NCI-H187 treated with DMSO at 0.1 percent for 48 hours (cell line): ENCODE measurements at places on chromosomes 2 and 18.

- DNase-seq = no peak
Measured at GRCh38 chr18:48680339-48681250, 141.8 kb downstream of the CTIF start.

DNA sequence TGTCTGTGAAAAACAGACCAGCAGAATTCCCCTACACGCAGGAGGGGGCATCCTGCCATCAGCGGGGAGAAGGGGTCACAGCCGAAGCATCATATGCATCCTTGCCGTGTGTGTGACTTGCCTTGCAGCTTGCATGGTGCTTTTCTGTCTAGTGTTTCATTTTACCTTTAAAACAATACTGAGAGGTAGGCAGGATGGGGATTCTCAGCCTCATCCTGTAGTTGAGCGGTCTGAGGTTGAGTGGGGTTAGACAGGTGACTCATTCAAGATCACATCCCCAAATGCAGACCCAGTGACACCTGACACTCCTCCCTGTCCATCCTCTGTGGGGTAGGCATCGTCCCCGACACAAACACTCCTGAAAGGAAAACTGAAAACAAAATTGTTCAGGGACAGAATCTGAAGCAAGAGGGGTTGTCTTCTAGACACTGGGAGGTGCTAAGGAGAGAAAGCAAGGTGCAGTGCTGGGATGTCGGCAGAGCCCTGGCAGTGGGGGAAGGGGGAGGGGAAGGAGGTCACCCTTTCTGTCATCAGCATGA lies 7.9 kb downstream of the ARL4C start:
- no peak for DNase-seq

- DNase-seq = no peak
Measured at GRCh38 chr18:73947180-73947921, 200.3 kb downstream of the FBXO15 start.

DNA sequence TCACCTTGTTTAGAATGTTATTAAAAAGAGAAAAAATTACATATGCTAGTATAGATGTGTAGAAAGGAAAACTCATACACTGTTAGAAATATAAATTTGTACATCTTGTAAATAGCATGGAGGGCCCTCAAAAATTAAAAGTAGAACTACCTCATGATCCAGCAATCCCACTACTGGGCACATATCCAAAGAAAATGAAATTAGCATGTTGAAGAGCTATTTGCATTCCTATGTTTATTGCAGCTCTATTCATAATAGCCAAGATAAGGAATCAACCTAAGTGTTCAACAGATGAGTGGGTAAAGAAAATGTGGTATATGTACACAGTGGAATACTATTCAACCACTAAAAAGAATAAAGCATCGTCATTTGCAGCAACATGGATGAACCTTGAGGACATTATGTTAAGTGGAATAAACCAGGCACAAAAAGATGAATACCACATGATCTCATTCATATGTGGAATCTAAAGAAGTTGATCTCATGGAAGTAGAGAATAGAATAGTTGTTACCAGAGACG lies 251.5 kb upstream of the THUMPD2 start:
- no peak for DNase-seq

- DNase-seq = no peak
Measured at GRCh38 chr2:231926761-231927565, 767 bp upstream of the NPPC start.

DNA sequence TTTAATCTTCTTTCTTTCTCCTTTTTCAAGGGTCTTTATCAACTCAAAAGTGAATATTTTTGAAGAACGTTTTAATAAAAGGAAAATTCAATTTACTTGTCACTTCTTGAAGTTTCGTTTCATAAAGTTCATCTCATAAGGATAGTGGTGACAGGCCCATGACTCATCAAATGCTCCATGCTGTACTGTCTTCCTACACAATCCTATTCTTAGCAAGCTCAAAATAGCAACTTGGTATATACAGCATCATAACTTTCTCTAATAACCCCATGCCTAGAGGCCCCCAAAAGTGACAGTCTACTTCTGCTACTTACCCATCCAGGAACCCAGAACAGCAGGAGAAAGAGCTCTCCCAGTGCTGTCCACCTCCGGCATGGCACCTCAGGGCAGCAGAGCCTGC lies 7.7 kb downstream of the FBXO15 start:
- no peak for DNase-seq

DNA sequence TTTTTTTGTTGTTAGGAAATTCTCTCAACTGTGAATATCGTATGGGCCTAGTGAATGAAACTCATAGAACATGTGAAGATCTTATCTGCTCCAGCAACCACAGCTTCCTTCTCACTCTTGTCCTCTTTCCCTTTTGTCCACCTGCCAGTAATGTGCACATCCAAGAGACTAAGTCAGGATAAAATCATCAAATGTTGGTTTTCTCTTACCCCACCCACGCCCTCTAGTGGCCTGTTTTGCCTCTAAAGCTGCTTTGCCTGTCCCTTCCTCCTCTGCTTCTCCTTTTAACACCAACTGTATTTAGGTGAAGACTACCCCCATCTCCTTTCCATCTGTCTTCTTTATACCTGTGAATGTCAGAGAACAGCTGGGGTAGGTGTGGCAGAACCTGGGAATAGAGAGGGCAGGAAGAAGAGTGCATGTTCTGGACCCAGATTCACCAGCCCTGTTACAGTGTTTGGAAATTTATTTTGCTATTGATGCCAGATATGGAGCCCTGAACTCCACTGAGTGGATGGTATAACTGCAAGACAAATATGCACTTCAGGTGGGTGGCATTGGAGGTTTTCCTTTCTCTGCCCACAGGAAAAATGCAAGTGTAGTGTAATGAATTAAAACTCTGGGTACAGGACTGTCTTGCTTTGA lies 8.4 kb upstream of the MGAT5 start:
- DNase-seq = no peak

GRCh38 chr2:240581811-240582210 lies 4.7 kb upstream of the CAPN10 start:
- DNase-seq = no peak

- DNase-seq = no peak
Measured at GRCh38 chr2:201223089-201224073, 37.0 kb upstream of the CASP8 start.

DNA sequence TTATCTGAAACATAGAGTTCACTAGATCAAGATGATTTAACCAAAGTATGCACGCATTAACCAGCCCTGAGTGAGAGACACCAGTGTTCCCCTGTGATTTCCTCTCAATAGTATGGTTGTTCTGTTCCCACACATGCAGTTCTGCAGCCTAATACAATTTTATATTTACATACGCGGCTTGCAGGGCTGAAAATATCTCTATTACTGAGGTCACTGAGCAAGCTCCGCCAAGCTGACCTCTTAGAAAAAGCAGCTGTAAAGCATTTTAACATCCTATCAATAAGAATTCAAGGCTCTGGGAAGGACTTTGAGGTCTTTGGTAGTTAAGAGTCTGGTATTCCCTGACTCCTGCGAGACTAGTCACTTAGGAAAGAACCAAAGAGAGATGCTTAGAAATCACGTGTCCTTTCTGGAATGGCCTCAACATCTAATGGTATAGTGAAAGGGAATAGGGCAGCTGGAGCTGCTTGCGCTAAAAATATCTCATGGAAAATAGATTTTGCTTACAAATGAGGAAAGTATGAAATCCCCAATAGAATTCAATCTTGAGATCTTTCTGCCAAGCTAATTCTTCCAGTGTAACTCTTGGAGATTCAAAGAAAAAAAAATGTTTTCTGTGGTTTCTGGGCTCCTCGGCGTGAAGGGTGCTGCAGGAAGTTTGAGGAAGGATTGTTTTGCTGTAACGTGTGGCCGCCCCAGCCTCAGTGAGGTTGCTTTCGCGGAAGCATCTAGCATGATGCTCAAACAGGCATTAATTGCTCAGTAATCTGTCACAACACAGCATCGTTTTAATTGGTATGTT lies 59.2 kb downstream of the DOCK10 start:
- DNase-seq = no peak

- DNase-seq = no peak
Measured at GRCh38 chr2:143745060-143745459, 615.8 kb downstream of the ARHGAP15 start.

- DNase-seq = no peak
Measured at GRCh38 chr2:187446711-187447110, 1.3 kb downstream of the CALCRL start.

DNA sequence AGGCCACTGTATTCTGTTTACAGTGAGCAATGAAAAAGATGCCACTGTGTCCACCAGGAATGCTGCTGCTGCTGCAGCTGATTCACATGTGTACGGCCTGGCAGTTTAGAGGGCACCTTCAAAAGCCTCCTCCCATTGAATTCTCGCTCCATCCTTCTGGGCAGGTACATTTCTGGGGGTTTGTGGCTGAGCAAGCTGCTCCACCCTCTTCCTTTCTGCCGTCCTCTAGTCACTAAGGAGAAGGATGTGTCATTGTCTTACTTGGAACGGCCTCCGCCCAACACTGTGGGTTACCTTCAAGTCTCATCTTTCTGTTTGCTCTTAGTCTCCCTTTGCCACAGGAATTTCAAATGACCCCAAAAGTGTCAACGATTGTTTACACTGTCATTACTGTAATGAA lies 182.0 kb downstream of the ZBTB7C start:
- peak; percentile 20 for DNase-seq

- DNase-seq = no peak
Measured at GRCh38 chr2:52402128-52402527, 1365.5 kb upstream of the CHAC2 start.

GRCh38 chr2:145797692-145798091 lies 1277.8 kb upstream of the ZEB2 start:
- no peak for DNase-seq

- DNase-seq = no peak
Measured at GRCh38 chr2:207501802-207502576, 27.8 kb upstream of the CREB1 start.

DNA sequence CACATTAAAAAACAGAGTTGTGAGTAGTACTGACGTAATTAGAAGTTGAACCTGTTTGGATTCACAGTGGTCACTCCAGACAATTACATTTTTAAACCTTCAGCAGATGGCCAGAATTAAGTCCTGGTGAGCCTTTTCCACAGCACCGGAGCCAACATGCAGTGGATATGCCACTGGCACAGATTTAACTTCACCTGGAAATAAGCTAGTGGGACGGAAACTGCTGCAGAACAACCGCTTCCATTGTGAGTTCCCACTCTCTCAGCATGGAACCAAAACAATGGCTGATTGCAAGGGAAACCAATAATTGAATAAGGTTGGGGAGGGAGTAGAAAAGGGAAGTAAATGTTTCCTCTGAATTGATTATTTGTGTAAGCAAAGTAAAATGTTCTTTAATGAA lies 515.1 kb downstream of the STK39 start:
- DNase-seq = no peak

- no peak for DNase-seq
Measured at GRCh38 chr2:68018727-68019126, 44.1 kb downstream of the C1D start.

- DNase-seq = no peak
Measured at GRCh38 chr2:61962095-61962984, 56.9 kb downstream of the COMMD1 start.

GRCh38 chr2:138964418-138964817 lies 184.2 kb upstream of the NXPH2 start:
- DNase-seq = no peak

GRCh38 chr18:3912705-3913104 lies 462.7 kb downstream of the TGIF1 start:
- no peak for DNase-seq

DNA sequence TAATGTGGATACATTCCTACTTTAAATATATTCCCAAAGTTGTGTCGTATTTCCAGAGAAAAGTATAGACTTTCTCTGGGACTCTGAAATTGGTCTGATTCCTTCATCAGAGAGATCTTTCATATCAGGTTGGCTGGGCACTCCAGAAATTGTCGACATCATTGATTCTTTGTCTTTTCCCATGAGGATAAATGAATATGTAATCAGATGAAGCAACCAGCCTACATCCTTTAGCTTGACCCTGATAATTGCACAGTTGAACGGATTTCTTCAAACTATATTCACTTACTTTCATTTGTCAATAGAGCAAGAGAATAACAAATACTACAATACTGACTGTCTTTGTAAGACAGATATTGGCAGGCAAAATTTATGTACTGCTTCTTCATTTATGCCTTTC lies 680.2 kb upstream of the LRRTM4 start:
- no peak for DNase-seq

DNA sequence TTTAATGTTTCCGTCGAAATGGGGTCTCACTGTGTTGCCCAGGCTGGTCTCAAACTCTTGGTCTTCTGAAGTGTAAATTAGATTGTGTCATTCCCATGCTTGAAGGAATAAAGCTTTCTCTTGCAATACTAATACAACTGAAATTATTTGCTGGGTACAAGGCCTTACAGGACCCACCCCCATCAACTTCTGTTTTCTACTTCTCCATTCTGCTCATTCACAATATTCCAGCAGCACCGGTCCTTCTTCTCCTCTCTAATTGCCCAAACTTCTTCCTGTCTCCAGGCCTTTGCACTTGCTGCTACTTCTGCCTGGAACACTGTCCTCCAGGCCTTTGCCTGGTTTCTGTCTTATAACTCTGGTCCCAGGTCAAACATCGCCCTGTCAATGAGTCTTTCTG lies 73.8 kb downstream of the APOB start:
- no peak for DNase-seq

- no peak for DNase-seq
Measured at GRCh38 chr2:3749201-3749600, 45.8 kb downstream of the DCDC2C start.

GRCh38 chr18:11336241-11336640 lies 186.9 kb upstream of the PIEZO2 start:
- DNase-seq = no peak

DNA sequence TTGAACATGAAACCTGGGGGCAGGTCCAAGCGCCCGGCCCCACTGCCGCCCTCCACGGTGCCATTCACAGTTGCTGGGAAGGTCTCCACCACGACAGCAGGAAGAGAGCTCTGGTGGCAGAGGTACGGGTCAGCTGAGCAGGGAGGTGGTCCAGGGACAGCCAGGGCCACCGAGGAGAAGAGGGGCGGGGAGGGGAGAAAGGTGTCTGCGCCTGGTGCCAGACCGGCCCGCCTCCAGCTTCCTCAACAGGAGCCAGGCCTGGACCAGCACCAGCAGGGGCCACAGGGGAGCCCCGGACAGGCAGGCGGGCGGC lies 56.2 kb downstream of the BIN1 start:
- DNase-seq = no peak

GRCh38 chr2:180150606-180151005 lies 143.5 kb upstream of the CWC22 start:
- no peak for DNase-seq

DNA sequence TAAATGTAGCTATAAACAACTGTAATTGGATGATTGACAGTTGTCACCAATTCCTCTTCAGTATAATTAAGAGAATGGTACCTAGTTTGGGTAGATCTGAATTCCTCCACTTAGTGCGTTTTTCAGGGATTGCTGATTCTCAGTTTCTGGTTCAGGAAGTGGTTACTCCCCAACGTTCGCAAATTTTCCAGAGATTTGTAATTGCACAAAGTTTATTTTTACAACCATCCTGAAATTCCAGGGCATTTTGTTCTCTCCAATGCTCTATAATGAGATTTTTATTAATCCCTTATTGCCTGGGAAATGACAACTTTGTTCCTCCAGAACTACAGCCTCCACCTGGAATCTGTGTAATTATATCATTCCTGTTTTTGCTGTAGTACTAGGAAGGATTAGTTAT lies 710.6 kb upstream of the ZEB2 start:
- DNase-seq = no peak

- no peak for DNase-seq
Measured at GRCh38 chr2:221529177-221529942, 42.7 kb downstream of the EPHA4 start.
